Peyer's patch (tissue), 4 donors: ENCODE measurements at places on chromosomes 5 and 9.

DNA sequence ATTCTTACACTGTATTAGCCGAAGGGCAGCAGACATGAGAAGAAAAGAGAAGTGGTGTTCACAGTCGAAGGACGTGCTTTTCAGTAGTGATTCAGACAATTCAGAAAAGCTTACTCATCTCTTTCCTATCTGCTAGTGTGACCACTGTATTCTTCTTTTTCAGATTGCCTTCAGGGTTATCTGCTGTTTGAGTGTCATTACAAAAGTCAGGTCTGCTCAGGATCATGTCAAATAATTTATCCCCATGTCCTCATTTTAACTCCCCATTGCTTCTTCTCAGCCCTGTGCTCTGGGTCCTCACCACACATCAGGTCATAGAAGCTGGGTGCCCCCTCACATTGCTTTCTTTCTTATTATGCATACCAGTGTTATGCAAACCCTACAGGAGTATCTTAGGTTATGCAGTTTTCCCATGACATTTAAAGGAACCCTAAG is 394.0 kb downstream of the CETN3 start:
- no peak for DNase-seq

DNA sequence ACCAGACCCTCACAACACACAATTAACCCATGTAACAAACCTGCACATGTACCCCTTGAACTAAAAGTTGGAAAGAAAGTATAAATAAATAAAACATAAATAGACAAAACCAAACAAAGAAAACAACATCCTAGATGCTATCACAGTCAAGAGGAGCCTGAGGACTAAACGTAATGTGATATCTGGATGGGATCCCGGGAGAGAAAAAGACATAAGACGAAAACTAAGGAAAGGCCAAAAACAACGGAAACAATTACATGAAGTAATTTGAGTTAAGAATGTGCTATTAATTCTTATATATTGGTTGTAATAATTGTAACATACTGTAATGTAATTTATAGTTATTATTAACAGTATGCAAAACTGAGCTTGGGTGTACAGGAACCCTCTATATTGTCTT is 793.9 kb downstream of the SEMA5A start:
- no peak for DNase-seq

GRCh38 chr9:98781588-98782383 is 14.6 kb downstream of the ANKS6 start:
- DNase-seq = peak; percentile 90

- DNase-seq = no peak
Observed at GRCh38 chr5:61115968-61116367, 46.3 kb downstream of the SMIM15 start.

- DNase-seq = no peak
Observed at GRCh38 chr5:179802950-179803562, 3.6 kb downstream of the MGAT4B start.

DNA sequence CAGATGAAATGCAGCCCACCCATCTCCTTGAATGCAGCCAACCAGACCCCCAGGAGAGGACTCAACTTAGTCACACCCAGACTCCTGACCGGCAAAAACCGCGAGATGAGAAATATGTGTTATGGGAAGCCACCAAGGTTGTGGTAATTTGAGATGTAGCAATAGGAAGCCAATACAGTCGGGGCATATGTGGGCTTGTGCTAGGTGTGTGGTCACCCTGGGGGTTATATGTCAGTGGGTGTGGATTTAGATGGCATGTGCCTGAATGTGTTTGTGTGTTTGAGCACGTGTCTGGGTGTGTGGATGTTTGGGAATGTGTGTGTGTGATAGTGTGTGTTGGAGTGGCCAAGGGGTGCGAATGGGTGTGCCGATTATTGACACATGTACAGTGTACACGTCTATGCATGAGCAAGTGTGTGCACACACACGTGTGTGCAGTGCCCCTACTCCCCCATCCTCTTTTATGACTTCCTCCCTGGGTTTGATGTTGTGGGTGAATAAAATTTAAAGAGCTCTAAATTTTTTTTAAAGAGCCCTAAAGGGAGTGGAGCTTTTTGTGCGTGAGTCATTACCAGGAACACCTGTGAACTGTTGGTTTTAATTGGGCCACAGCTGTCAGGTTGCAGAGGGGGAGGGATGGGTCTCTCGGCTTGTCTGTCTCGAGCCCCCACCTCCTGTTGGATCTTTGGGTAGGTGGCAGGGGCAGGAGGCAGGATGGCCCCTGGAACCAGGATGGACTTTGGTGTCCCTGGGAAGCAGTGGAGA is 86.8 kb downstream of the LHX2 start:
- no peak for DNase-seq

DNA sequence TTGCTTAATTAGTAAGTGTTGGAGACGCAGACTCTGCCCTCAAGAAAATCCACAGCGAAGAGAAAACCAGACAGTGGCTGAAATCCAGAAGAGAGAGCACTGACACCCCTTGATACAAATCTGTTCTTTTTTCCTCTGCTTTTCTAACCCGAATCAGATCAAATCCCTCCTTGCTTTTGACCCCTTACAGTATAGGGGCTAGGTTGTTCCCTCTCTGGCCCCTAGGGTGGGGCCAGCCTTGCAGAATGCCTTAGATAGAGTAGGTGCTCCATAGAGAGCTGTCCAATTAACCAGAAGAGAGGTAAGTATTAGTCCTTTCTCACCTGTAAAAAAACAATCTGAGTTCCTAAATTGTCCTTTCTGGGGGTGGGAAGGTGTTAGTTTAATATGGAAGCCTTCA is 10.1 kb downstream of the C1QTNF2 start:
- no peak for DNase-seq

DNA sequence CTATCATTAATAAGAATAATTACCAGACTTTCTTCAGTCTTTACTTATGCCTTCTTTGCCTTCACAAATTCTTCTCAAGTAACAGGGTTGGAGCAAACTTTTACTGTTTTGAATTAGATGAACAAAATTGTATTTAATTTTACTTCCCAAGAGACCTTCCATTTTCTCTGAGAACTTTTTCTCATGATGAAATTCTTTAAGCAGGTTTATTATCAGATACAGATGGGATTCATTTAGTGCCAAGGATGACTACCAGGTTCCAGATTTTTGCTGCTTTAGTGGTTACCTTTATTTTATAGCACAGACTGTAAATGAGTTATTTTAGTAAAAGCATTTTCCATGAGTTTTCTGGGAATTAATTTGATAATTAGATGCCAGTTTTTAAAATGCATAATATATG is 125.1 kb downstream of the GDNF start:
- no peak for DNase-seq

DNA sequence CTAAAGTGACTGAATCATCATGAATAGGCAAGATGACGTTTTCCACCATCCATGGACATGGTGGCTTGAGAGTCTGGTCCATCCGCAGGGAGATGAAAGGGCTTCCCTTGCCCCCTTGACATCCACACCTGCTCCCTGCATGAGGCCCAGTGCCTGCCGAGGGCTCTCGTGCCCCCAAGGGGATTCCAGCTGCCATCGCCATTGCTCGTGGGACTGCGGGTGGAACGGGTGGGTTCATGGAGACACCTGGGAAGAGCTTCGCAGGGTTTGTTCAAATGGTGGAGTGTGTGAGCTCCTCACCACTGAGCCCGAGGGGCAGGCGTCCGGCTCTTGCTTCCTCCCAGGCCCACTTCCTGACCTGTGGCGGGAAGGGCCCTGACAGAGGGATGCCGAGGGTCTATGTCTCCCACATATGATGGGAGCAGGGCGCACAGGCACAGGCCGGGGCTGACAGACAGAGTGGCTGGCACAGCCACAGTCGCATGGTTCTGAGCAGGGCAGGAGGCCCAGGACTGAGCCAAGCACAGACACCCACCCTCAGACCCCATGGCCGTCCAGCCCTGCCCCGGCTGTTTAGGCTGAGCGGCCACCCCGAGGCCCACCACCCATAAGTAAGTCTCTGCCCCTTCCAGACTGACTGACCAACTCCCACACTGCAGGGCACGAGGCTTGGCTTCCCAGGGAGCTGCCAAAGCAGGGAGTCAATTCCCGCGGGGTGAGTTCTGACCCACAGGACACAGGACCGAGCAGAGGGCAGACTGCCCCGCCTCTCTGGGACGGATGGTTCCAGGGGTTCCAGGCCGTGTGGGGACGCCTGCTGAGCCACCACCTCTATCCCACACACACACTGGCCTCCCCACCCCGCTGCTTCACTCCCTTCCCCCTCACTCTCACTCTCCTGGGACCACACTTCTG is 70.0 kb upstream of the PPP1R26 start:
- peak; percentile 38 for DNase-seq

GRCh38 chr9:97966493-97966892 is 16.6 kb upstream of the ANP32B start:
- no peak for DNase-seq

DNA sequence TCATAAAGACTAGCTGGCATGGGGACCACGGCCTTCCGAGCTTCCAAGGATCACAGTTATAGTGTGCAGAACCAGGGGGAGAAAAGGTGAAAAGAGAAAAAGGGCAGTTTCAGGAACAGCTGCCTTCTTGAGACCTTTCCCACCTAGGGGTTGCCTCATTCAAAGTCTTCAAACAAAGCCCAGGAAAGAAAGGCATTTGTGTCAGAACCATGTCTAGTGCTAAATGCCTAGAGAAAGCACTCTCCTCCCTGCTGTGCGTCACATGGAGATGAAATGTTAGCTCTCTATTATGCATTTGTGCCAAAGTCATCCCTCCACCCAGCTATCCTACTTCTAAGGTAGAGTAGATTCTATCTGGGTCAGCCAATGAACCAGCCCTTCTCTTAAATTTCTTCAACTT is 1037.3 kb upstream of the WWC1 start:
- DNase-seq = no peak
